ENCODE measurements at places on chromosomes 5 and 9. TPM values are rescaled to one million over a fixed set of nuclear protein-coding genes. Genes with fewer than 3 reads are reported as not detected.

GRCh38 chr9:95684516-95684915, 167.7 kb upstream of the PTCH1 start:
- DNase-seq, result no peak

DNA sequence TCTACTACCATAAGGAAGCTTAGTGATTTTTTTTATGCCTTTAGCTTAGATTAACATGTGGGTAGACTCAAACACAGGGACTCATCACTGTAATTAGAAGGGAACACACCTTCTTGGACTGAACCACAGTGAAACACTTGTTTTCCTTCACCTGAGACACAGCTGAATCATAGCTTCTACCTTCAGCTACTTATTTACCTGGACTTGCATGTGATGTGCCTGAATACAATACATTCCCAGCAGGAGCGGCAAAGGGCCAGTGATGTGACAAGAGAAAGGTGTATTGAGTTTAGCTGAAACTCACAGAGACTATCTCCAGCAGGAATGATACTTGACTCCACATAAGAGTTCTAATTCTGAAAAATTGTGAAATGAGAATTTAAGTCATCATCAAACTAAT, 37.8 kb downstream of the GRAMD2B start:
- no peak for DNase-seq

Gene ZFP62
- total RNA-seq, result 26.0 TPM

DNA sequence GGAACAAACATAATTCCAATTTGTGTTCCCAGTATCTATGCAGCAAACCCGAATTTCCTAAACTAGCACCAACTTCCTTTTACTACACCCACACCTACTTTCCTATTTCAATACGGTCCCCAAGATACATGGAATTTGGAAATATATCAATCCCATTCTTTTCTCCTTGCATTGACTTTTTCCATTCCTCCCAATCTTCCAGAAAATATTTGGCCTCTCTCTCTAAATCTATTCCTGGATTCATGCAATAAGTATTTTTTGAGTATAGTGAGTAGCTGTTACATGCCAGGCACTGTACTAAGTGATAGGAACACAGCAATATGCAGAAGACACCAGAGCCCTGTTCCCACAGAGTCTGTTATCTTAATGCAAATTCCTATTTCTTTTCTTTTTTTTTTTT, 216.2 kb upstream of the PIK3R1 start:
- DNase-seq, result no peak

GRCh38 chr5:159128070-159128541, 28.4 kb upstream of the EBF1 start:
- DNase-seq, result no peak

DNA sequence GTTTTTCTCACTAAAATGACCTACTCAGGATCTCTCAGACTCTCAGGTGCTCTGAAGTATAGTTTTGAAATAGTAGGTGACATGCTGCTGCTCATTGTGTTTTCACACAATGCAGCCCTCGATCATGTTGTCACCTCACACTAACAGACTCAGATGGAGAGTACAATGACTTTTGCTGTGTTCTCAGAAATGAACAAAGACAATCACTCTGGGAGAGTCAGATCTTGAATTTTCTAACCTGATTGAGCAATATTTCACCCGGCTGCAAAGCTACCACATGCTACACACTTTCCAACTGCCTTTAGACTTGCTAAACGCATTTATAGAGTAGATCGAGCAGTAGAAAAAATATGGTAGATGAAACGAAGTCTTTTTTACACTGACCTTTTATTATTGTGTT, 113.4 kb downstream of the ST8SIA4 start:
- no peak for DNase-seq

DNA sequence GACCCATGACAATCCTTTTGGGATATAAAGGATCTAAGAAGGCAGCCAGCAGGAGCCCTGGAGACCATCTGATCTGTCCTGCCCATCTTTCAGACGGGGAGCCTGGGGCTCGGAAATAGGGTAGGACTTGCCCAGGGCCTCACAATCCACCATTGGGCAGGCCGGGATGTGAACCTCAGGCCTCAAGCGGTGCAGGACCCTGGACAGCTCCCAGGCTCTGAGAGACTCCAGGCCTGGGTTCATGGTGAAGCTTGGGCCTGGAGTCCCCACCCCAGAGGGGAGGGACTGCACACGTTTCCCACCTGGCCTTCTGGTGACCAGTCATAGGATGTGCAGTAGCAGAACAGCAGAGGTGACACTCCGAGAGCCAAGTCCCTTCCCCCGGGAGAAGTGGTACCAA, 36.6 kb upstream of the RAPGEF1 start:
- DNase-seq, result no peak

GRCh38 chr9:15469862-15470261, 40.9 kb downstream of the PSIP1 start:
- no peak for DNase-seq

- DNase-seq, result no peak
Measured at GRCh38 chr9:97845130-97845529, 7.9 kb upstream of the FOXE1 start.

Gene F12
- total RNA-seq, result 4.0 TPM

DNA sequence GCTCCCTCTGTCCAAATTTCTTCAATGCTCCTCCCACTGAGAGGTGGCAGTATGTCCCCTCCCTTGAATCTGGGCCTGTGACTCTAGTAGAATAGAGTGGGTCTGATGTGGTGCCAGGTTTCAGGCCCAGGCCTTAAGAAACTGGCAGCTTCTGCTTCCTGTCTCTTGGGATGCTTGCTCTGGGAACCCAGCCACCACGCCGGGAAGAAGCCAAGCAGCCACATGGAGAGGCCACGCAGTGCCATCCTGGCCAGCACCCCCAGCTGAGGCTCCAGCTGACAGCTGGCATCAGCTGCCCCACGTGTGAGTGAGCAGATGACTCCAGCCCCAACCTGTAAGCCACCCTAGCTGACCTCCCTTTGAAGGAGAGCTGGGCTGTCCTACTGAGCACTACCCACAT, 7.3 kb upstream of the TSPAN17 start:
- no peak for DNase-seq

DNA sequence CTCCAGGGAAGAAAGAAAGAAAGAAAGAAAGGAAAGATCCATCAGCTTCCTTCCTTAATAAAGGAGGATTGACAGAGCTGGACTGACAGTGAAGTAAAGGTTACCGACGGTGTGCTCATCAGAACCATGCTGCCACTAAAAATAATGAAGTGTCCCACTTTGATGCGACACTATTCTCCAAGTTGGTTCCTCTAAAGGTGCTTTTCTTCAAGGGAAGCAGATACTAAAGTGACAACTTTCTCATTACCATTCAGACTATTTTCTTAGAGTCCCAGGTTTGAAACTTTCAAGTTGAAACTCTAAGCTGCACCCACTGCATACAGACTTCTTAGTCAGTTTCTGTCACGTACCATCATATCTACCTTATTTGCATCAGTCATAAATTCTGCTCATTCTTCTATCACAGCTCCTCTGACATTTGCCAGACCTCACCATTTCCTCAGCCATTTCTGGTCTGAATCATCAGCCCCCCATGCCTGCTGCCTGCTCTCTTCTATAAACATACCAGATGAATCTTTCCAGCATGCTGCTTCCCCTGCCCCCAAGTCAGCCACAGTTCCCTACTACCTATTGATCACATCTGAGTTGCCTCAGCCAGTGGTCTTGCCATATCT, 177.6 kb downstream of the DEPDC1B start:
- DNase-seq, result no peak

GRCh38 chr9:108180541-108180940, 675.2 kb downstream of the ACTL7B start:
- DNase-seq, result no peak

Gene CWC27
- total RNA-seq, result 18.4 TPM

Gene GPR150
- not detected for total RNA-seq

Gene OMD
- total RNA-seq, result not detected

GRCh38 chr5:56346741-56347535, 113.8 kb upstream of the ANKRD55 start:
- DNase-seq, result peak; percentile 94

- DNase-seq, result no peak
Measured at GRCh38 chr9:19922476-19923118, 133.8 kb upstream of the SLC24A2 start.

DNA sequence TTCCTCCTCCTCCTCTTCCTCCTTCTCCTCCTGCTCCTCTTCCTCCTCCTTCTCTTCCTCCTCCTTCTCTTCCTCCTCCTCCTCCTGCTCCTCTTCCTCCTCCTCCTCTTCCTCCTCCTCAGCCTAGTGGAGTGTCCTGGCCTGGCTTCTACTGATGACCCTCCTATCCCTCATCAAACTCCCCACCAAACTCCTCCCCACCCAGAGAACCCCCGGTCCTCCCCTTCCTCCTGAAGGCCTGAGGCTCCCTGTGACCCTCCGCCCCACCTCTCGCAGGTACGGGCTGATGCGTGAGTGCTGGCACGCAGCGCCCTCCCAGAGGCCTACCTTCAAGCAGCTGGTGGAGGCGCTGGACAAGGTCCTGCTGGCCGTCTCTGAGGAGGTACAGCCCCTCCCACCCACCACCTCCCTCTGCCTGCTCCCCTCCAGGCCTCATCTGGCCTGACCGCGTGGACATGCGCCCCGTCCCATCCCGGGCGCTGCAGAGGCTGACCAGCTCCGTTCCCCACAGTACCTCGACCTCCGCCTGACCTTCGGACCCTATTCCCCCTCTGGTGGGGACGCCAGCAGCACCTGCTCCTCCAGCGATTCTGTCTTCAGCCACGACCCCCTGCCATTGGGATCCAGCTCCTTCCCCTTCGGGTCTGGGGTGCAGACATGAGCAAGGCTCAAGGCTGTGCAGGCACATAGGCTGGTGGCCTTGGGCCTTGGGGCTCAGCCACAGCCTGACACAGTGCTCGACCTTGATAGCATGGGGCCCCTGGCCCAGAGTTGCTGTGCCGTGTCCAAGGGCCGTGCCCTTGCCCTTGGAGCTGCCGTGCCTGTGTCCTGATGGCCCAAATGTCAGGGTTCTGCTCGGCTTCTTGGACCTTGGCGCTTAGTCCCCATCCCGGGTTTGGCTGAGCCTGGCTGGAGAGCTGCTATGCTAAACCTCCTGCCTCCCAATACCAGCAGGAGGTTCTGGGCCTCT, 10.6 kb downstream of the FGFR4 start:
- DNase-seq, result no peak

DNA sequence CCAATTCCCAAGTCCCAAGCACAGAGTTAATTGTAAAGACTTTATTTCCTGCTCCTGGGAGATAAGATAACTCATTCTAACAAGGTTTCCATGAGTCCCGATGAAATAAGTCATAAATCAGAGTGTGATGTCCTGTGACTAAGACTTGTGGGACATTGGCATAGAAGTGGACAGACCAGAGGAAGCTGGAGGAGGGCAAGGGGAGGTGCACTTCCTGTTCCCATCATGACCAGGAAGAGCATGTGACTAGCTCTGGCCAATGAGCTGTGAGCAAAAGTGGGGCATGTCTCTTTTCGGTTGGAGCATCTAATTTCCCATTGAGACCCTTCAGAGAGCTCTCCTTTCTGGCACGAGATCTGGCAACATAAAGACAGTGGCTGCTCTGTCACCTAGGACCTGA, 100.4 kb downstream of the ZNF354C start:
- no peak for DNase-seq

- no peak for DNase-seq
Measured at GRCh38 chr5:89450149-89450538, 567.2 kb upstream of the MEF2C start.

Gene NPR2
- total RNA-seq, result 35.9 TPM

DNA sequence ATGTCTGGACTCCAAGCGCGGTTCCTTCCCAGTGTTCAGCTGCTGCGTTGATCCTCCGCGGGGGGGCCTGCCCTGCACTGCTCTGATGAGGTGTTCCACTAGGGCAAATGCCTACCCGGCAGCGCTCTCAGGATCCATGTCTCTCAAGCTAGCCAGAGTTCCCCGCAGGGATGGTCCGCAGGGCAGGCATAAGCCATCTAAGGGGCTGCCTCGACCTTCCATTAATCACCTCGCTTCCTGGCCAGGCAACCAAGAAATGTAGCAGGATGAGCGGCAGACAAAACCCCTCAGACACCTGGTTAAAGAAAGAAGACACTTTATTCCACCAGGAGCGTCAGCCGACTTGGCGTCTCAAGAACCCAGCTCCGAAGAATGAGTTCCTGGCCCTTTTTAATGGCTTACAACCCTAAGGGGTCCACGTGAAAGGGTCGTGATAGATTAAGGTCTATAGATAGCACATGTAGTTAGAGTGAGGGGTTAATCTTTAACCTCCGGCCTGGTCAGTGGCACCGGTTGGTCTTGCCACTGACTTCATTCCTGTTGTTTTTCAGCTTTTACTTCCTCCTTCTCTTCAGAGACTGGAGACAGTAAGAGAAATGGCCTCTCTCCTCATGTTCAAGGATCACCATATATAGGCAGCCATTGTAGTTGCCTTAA, 47.2 kb upstream of the COX7C start:
- DNase-seq, result no peak

GRCh38 chr5:87094833-87095232, 172.8 kb upstream of the RASA1 start:
- DNase-seq, result no peak

Gene SV2C
- total RNA-seq, result 0.04 TPM

DNA sequence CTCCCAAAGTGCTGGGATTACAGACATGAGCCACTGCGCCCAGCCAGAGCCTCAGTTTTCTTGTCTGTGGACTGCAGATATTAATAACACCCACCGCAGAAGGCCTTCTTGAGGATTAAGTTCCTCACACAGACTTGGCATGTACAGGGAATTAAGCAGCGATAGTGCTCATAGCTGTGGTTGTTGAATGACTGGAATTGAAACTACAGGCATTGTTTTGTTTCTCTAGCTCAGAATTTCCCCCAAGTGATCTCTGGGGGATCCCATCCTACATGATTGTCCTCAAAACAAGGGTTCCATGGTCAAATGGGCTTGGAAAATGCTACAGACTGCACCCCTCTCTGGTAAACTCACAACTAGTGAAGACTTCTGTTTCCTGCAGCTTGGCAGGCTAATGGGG, 44.2 kb upstream of the TDRD7 start:
- DNase-seq, result no peak

DNA sequence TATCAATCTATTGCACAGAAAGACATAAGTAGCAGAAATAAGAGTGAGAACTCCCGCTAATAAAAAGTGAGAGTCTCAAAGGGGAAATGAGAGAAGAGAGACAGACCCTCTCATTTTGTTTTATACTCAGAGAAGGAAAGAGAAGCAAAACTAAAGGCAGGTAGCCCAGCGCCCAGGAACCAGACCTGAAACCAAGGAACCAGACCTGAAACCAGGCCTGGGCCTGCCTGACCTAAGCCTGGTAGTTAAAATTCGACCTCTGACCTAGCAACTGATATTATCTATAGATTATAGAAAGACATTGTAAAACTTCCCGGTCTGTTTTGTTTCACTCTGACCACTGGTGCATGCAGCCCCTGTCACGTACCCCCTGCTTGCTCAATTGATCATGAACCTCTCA, 134.5 kb upstream of the SEMA6A start:
- DNase-seq, result no peak

- DNase-seq, result no peak
Measured at GRCh38 chr5:157559301-157559700, 16.3 kb downstream of the ADAM19 start.

Gene NKD2
- 1.7 TPM for total RNA-seq

GRCh38 chr5:145936401-145937131, at the start of gene SH3RF2:
TSS of gene SH3RF2 (plus strand) at chr5:145936578. CDS start at chr5:145937929, 1,351 bp downstream.
- peak; percentile 59 for DNase-seq

DNA sequence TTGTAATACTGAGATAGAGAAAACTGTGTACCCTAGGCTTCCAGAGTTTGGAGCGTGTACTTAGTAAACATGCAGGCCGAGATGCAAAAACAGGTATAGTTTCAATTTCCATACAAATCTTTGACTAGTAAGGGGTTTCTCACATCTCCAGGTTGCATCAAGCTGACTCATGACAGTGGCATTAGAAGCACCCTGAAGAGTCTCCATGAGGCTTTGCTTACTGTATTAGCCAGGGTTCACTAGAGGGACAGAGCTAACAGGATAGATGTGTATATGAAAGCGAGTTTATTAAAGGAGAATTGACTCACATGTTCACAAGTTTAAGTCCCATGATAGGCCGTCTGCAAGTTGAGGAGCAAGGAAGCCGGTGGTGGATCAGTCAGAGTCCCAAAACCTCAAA, 275.3 kb upstream of the CDH6 start:
- DNase-seq, result peak; percentile 58

Data from kidney epithelial cell (primary cell).